Lower lobe of right lung (tissue), 2 donors: ENCODE measurements at places on chromosomes 1 and 21. TPM values are rescaled to one million over a fixed set of nuclear protein-coding genes. Genes with fewer than 3 reads are reported as not detected.

DNA sequence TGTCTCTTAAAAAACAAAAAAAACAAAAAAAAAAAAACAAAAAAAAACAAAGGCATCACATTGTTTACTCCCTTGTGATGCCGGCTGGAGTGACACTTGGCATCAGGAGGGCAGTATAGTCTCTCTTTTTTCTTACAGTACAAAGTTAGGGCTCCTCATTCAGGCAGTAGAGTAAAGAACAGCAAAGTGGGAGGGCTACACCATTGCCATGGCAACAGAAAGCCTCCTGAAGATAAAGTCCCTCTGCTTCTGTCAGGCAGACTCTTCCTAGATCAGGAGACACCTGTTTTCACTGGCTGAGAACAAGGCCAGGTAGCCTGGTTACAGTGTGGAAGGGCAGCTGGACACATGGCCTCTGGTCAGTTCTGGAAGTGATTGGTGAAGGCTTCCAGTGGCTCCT, 41.3 kb upstream of the RAB3GAP2 start:
- no peak overlapping the region for H3K27ac ChIP-seq
- no peaks in the 10 kb centered on the region for H3K4me1 ChIP-seq
- no peaks in the 10 kb centered on the region for H3K36me3 ChIP-seq
- DNase-seq = no peak

DNA sequence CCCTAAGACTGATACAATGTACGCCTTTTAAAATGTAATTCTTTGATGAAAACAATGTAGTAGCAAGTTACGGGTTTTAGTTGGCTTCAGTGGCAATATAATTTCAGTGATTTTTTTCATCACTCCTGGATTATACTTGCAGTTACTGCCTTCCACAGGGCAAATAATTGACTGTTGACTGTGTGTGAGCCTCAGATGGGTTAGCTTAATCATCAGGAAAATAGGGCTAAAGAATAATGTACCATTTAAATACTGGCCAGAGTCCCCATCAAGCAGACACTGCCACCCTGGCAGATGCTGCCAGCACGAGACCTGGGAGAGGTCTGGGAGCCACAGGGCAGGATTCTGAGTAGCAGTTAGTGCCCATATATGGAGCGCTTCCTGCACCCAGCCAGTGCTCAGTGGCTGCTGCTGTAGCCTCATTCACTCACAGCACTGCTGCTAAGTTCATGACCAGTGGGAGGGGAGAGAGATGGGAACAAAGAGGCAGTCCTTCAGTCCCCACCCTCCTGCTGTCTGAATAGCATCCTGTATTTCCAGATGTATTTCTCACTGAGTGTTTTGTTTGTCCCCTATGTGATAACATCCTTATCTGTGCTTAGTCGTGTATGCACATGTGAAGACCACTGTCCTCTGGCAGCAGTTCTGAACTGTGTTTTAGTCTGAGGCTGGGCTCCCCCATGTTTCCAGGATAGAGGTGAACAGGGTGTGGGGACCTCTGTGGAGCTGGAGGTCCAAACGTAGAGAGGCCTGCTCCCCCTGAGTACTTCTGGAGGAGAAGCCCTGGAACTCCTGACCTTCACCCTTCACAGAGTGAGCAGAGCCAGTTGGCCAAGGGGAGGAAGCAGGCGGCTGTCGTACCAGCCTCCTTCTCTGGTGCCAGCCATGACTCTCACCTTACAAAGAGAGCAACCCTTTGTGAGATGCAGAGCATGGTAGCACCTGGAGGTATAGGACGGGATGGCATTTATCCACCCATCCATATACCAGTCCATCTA, 80.4 kb downstream of the ADARB1 start:
- peaks cover 21% of the 10 kb centered on the region for H3K4me1 ChIP-seq
- no peak for DNase-seq
- H3K27ac ChIP-seq = no peak overlapping the region
- no peaks in the 10 kb centered on the region for H3K36me3 ChIP-seq
- no peaks in the 10 kb centered on the region for H3K27me3 ChIP-seq

DNA sequence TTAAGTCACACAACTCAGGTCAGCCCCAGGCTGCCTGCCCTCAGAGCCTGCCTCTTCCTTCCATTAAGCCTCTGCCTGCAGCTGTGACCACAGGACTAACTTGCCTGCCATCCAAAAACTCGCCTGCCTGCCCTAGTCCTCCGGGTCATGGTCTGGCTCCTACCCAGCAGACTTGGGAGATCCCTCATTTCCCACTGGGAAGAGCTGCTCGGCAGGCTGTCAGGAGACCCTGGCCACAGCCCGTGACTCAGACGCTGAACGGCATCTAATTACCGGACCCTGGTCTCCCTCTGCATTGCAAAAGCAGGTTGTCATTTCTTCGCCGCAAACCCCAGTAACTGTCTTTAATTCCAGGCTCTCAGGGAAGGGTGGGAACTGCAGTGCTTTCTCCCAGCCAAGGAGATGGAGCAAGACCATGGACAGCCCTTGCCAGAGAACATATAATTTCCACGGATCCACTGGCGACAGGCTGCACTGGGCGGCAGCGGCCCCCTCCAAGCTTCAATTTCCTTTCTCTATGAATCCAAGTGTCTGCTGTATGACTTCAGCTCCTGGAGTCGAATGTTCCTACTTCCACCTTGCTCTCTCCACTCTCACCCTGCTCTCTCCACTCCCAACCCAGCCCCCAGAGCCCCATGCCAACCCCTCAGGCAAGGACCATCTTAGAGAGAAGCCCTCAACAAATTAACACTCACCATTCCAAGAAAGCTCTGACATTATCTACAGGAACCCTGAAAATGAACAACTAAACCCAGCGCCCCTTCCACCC, 20.4 kb downstream of the OLFML2B start:
- DNase-seq = no peak
- H3K27ac ChIP-seq = peak overlapping the region; percentile 58
- H3K4me3 ChIP-seq = peak overlapping the region; percentile 27
- H3K27me3 ChIP-seq = no peaks in the 10 kb centered on the region

GRCh38 chr1:14543191-14543840, 55.2 kb upstream of the KAZN start:
- no peaks in the 10 kb centered on the region for H3K27me3 ChIP-seq
- H3K27ac ChIP-seq = no peak overlapping the region
- H3K4me1 ChIP-seq = no peaks in the 10 kb centered on the region

CACNA1S gene
- total RNA-seq = 0.06 TPM

SELENBP1 gene
- 413 TPM for total RNA-seq

TNFRSF9 gene
- total RNA-seq = 0.47 TPM
